Activated CD8-positive, alpha-beta memory T cell treated with anti-CD3 and anti-CD28 coated beads, Interleukin-2, amount 10 ng/mL, durations not matched to agents 7 days and 5 days (primary cell): ENCODE measurements at places on chromosomes 2 and 18.
A peak's percentile ranks its signal among the peaks of the same experiment; 100 is the strongest.

GRCh38 chr2:201049455-201049854, 22.0 kb downstream of the HYCC2 start:
- peaks cover 48% of the 10 kb centered on the region for H3K36me3 ChIP-seq
- no peak overlapping the region for H3K27ac ChIP-seq
- DNase-seq = no peak
- peaks cover 6% of the 10 kb centered on the region for H3K4me1 ChIP-seq
- no peaks in the 10 kb centered on the region for H3K27me3 ChIP-seq

GRCh38 chr2:75287624-75288316, 88.5 kb upstream of the TACR1 start:
- DNase-seq = no peak
- H3K27me3 ChIP-seq = no peaks in the 10 kb centered on the region
- no peaks in the 10 kb centered on the region for H3K4me1 ChIP-seq

DNA sequence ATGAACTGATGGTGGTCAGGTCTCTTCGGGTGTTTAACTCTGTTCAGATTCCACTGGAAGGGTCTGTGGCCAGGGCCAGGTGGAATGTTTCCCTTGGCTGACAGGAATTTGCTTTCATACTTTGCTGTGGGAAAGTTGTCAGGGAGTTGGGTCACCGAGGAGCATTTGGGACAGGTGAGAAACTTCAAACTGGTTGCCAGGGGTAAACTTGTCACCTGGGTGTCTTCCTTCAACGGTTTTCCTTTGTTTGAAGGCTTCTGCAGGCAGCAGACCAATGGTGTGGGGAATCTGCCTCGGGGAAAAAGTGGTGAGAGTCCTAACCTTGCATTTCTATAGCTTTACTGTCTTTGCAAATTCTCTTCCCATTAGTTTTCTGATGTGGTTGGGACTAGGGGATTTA, 92.2 kb downstream of the TGFA start:
- no peak overlapping the region for H3K27ac ChIP-seq
- peaks cover 19% of the 10 kb centered on the region for H3K27me3 ChIP-seq
- H3K36me3 ChIP-seq = no peaks in the 10 kb centered on the region
- no peak for DNase-seq

DNA sequence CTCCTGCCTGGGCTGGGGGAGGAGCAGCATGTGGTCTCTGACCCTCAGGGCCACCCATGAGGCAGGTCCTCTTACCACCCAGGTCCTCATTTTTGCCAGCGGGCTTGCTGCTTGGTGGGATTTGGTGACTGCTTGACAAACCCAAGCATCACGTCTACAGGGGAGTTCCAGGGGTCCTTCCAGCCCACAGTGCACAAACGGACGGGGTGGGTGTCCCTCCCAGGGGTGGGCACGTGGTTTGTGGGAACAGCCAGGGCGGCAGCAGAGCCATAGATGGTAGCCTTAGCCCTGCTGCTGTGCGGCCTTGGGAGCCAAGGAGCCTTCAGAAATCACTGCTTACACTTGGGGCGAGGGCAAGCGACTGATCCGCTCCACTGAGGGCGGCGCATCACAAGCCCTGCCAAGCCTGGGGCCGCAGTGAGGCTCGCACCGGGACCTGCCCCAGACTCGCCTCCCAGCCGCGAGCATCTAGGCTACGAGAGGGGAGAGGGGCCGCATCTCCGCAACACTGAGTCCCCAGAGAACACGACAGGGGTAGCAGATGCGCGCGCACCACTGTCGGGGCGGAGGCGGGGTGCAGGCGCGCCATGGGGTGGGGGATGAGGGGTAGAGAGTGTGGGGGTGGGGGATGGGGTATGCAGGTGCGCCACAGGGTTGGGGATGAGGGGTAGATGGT, 36.9 kb downstream of the SNED1 start:
- peak; percentile 39 for DNase-seq
- no peak overlapping the region for H3K4me3 ChIP-seq
- peaks cover 11% of the 10 kb centered on the region for H3K27me3 ChIP-seq

- H3K27me3 ChIP-seq = peaks cover 84% of the 10 kb centered on the region
- peaks cover 3% of the 10 kb centered on the region for H3K4me1 ChIP-seq
- H3K4me3 ChIP-seq = no peak overlapping the region
These were observed 8.4 kb downstream of the HOXD3 start for GRCh38 chr2:176165370-176166050.

- no peaks in the 10 kb centered on the region for H3K27me3 ChIP-seq
- no peaks in the 10 kb centered on the region for H3K4me1 ChIP-seq
- DNase-seq = no peak
- no peaks in the 10 kb centered on the region for H3K36me3 ChIP-seq
- H3K4me3 ChIP-seq = no peak overlapping the region
These were observed 86.0 kb upstream of the SNTG2 start for GRCh38 chr2:864501-865106.

GRCh38 chr2:231204581-231204980, 6.2 kb downstream of the ARMC9 start:
- no peak overlapping the region for H3K4me3 ChIP-seq
- peaks cover 4% of the 10 kb centered on the region for H3K4me1 ChIP-seq
- no peak overlapping the region for H3K27ac ChIP-seq
- H3K27me3 ChIP-seq = peaks cover 14% of the 10 kb centered on the region
- DNase-seq = no peak

DNA sequence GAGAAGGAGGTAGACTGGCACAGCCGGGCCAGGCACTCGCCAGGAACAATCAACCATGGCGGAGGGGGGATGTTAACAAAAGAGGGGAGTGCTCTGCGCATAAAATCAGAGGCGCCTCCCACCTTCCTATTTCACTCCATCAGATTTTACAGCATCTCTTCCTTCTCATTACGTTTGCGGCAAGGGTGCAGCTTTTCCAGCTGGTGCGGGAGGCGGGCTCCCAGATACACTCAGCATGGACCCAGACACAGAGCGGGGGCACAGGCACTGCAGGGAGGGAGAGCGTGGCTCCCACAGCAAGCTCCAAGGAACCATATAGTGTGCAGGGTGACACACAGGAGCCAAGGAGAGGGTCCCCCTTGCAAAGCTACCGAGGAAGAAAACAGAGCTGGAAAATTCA, 176.3 kb downstream of the EIPR1 start:
- H3K4me3 ChIP-seq = no peak overlapping the region
- no peaks in the 10 kb centered on the region for H3K27me3 ChIP-seq

DNA sequence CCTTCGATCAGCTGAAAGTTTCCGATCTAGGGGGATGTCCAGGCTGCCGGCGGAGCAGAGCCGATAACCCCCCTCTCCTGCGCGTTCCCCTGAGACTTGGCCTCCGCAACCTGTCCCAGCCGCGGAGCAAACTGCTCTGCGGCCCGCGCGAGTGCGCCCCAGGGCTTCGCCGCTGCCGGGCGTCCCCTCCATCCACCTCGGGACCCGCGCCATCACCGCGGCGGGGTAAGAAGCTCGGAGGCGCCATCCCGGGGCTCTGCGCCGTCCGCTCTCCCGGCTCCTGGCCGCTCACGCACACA, 990 bp upstream of the GDF7 start:
- DNase-seq = no peak
- no peak overlapping the region for H3K27ac ChIP-seq
- H3K36me3 ChIP-seq = no peaks in the 10 kb centered on the region
- peak overlapping the region; percentile 61 for H3K4me3 ChIP-seq
- H3K4me1 ChIP-seq = peaks cover 13% of the 10 kb centered on the region

DNA sequence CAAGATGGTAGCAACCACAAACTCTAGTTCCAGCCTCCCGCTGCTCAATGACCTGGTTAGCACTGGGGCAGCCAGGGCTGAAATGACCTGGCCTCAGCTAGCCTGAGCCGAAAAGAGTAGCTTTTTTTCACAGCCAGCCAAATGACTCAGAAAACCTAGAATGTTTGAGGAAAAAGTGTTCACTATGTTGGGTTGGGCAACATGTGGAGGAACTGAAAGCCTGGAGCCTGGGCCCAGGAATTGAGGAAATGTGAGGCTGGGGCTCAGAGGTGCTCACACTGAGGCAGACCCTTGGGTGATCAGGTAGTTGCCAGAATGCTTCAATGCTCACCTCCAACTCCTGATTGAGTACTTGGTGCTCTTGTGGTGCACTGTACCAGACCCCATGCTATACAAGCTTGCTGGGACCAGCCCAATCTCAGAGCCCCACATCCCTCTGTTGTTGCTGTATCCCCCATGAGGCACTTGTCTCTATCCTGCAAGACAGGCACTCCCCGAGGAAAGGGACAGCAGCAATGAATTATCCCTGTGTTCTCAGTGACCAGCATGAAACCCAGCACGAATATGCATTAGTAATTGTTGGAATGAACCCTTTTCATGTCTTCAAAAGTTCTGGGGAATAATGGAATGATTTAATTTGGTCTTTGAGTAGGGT, 116.2 kb downstream of the USP34 start:
- H3K4me1 ChIP-seq = peaks cover 10% of the 10 kb centered on the region
- H3K4me3 ChIP-seq = no peak overlapping the region
- H3K36me3 ChIP-seq = peaks cover 62% of the 10 kb centered on the region
- no peaks in the 10 kb centered on the region for H3K27me3 ChIP-seq
- no peak for DNase-seq
- no peak overlapping the region for H3K27ac ChIP-seq

DNA sequence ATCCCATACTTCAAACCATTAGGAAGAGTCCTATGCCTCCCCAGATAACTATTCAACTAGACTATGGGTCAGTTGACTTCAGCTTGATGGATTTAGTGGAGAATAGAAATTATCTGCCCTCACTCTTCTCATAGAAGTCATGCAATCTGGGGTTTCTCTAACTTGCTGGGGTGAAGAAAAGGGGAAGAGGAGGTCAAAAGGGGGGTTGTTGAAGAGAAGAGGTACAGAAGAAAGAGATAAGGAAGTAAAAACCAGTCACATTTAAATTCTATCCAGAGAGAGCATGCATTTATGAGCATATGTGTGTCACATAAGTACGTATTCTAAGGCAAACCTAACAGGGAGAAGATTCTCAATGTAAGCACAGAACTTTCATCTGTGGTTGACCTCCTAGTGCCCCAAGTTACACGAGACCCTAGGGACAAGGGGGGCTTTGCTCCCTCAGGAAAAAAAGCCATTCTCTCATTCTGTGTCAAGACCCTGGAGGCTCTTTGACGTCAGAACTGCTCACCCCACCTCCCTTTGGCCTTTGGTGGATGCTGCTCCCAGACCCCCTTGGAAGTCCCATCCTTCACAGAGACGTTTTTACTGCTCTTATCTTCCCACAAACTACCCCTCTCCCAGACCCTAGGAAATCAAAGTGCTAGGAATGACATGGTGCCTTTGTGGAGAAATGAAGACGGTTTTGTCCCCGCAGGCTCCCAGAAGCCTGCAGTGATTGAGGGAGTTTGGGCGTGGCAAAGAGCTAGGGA, 236.8 kb upstream of the TNP1 start:
- peaks cover 3% of the 10 kb centered on the region for H3K4me1 ChIP-seq
- H3K27me3 ChIP-seq = peaks cover 3% of the 10 kb centered on the region
- no peak for DNase-seq
- H3K27ac ChIP-seq = no peak overlapping the region

GRCh38 chr18:77373730-77374445, 124.2 kb downstream of the GALR1 start:
- no peak overlapping the region for H3K27ac ChIP-seq
- no peaks in the 10 kb centered on the region for H3K36me3 ChIP-seq
- no peak overlapping the region for H3K4me3 ChIP-seq
- no peaks in the 10 kb centered on the region for H3K4me1 ChIP-seq

- no peak overlapping the region for H3K4me3 ChIP-seq
- H3K36me3 ChIP-seq = no peaks in the 10 kb centered on the region
- peaks cover 36% of the 10 kb centered on the region for H3K27me3 ChIP-seq
- no peak overlapping the region for H3K27ac ChIP-seq
- no peaks in the 10 kb centered on the region for H3K4me1 ChIP-seq
These were observed 17.3 kb upstream of the KCNF1 start for GRCh38 chr2:10894264-10894935.

- H3K27me3 ChIP-seq = peaks cover 5% of the 10 kb centered on the region
- no peak overlapping the region for H3K4me3 ChIP-seq
- peaks cover 74% of the 10 kb centered on the region for H3K4me1 ChIP-seq
- no peak for DNase-seq
These were observed 110.0 kb downstream of the HDAC4 start for GRCh38 chr2:239290618-239291474.

GRCh38 chr18:62683935-62684334, 31.4 kb upstream of the PHLPP1 start:
- no peak overlapping the region for H3K27ac ChIP-seq
- H3K4me1 ChIP-seq = no peaks in the 10 kb centered on the region
- DNase-seq = no peak
- H3K36me3 ChIP-seq = no peaks in the 10 kb centered on the region
- H3K4me3 ChIP-seq = no peak overlapping the region
- H3K27me3 ChIP-seq = no peaks in the 10 kb centered on the region

GRCh38 chr18:46343931-46344372, 239.8 kb downstream of the HAUS1 start:
- H3K4me3 ChIP-seq = no peak overlapping the region
- H3K27ac ChIP-seq = peak overlapping the region; percentile 57
- H3K27me3 ChIP-seq = peaks cover 17% of the 10 kb centered on the region
- DNase-seq = peak; percentile 76
- H3K36me3 ChIP-seq = no peaks in the 10 kb centered on the region

GRCh38 chr2:241620419-241620769, 16.6 kb downstream of the THAP4 start:
- DNase-seq = peak; percentile 68
- H3K4me1 ChIP-seq = peaks cover 44% of the 10 kb centered on the region
- H3K27ac ChIP-seq = peak overlapping the region; percentile 18
- no peak overlapping the region for H3K4me3 ChIP-seq
- no peaks in the 10 kb centered on the region for H3K27me3 ChIP-seq

- H3K4me1 ChIP-seq = no peaks in the 10 kb centered on the region
- peaks cover 5% of the 10 kb centered on the region for H3K27me3 ChIP-seq
- H3K27ac ChIP-seq = no peak overlapping the region
- no peak for DNase-seq
- H3K4me3 ChIP-seq = no peak overlapping the region
These were observed 73.7 kb upstream of the COPS8 start for GRCh38 chr2:237012004-237012403.

DNA sequence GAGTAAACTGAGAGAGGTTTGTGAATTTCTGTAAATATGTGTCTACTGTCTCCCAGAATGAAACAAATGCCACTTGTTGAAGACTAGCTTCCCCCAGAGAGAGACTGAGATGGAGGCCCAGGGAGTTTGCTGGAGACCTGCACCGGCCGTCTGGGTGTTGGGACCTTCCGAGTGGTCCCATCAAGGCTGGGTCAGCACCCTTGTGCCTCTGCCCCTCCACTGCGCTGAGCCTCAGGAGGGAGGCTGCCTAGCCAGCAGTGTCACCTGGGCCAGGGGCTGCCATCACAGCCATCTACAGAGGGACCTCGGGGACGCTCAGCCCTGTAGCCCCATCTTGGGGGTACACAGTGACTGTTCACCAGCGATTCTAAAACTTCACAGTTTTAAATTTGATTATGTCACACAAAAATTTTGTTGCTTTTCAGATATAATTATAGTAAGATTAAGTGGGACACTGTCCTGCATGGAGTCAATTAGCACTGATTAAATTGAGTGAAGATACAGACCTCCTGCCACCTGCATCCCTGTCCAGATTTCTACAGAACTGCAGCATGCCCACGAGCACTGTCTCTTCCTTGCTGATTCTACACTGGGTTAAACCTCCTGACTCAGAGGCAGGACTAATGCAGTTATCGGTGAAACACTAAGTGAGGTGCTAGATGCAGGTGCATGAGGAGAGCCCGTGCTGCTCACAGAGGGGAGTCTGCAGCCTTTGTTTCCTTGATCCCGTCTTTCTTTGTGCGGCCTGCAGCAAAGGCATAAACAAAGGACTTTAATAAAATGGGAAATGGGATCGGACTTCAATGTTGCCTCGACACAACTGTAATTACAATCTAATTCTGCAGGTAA, 50.5 kb downstream of the TMEM18 start:
- peaks cover 4% of the 10 kb centered on the region for H3K27me3 ChIP-seq
- peak; percentile 16 for DNase-seq
- H3K4me3 ChIP-seq = no peak overlapping the region
- H3K27ac ChIP-seq = no peak overlapping the region
